ENCODE measurements at places on chromosomes 2 and 18.

GRCh38 chr2:219270055-219270372, 9.2 kb upstream of the DNAJB2 start:
- no peak for DNase-seq

DNA sequence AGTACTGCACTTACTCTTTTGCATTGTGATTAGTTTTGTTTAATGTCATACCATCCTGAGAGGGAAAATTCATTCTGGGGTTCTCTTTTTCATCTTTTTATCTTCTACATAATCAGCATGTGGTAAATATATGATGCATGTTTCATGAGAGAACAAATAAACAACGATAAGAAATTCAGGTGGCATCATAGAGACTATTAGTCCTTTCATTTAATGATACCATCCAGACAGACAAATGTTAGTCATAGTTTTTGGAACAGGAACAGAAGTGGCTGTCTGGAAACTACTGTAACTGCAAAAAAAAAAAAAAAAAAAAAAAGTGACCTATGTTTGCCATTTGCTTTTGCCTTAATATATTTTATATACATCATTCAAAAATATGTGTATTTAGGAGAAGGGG, 761.0 kb downstream of the EPHA4 start:
- no peak for DNase-seq

GRCh38 chr2:166917415-166917814, 29.1 kb downstream of the XIRP2 start:
- no peak for DNase-seq

GRCh38 chr2:13819896-13820295, 812.6 kb upstream of the LRATD1 start:
- no peak for DNase-seq

DNA sequence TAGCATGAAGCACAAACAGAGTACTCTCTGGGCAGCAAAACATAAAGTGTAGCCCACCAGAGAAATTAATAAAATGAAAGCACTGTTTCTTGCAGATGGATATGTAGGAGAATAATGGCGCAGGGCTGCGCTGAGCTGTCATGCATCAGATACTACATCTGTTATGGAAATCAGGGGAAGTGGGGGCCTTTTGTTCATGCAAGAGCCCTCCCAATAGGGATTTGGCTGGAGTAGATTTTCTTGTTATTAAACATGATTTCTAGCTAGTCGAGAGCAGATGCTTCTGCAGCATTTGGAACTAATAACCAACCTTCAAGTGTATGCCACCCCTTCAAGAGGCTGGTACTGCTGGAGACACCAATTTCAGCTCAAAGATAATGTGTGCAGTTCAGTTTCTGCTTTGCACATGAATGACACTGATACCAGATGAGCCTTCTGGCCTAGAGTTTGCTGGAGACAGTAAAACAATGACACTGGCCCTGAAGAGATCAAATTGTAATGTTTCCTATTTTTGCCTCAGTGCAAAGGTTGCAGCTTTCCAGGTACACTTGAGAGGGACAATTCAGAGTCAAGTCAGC, 58.0 kb downstream of the RND3 start:
- DNase-seq, result no peak

DNA sequence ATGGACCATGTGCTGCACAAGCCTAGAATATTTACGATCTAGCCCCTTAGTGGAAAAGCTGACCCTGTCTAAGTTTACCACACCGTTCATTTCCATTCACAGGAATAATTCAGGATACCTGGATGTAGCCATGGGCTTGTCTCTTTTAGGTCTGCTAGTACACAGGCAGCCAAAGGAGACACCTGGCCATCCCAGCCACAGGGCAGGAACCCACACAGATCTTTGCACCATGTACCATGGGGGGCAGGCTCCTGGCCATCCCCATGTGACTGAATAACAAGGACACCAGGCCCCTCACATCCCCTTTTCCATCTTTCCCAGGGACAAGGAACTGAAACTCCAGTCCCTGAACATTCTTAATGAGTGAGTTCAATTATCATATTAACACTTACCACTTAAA, 467.3 kb upstream of the MYT1L start:
- DNase-seq, result no peak

DNA sequence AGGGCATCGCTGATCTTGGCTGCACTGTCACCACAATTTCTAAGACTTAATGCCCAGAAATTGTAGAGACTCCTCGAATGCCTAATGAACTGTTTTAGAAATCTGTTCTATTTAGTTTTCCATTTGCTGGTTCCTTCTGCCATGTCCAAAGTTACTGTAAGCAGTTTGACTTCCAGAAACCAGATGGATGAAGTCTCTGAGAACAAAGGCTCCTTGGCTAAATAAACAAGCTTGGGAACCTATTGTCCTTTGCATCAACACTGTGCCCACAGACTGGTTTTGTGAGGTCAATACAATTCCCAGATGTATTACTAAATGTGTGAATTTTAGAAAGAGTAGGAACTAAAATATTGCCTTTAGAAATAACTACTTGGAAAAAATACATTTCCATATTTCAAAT, 600.2 kb downstream of the NYAP2 start:
- DNase-seq, result no peak

DNA sequence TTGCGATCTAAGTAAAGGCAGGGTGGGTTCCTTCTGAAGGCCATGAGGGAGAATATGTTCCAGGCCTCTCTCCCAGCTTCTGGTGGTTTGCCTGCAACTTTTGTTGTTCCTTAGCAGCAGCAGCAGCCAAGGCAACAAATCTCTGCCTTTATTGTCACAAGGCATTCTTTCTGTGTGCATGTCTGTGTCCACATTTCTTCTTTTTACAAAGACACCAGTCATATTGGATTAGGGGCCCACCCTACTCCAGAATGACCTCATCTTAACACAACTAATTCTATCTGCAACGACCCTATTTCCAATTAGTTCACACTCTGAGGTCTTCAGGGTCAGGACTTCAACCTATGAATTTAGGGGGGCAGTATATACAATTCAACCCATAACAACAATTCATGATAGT, 587.5 kb downstream of the XIRP2 start:
- no peak for DNase-seq

- no peak for DNase-seq
Observed at GRCh38 chr2:228535396-228535795, 353.9 kb upstream of the SPHKAP start.

GRCh38 chr18:5729983-5730699, 165.2 kb downstream of the TMEM200C start:
- no peak for DNase-seq

DNA sequence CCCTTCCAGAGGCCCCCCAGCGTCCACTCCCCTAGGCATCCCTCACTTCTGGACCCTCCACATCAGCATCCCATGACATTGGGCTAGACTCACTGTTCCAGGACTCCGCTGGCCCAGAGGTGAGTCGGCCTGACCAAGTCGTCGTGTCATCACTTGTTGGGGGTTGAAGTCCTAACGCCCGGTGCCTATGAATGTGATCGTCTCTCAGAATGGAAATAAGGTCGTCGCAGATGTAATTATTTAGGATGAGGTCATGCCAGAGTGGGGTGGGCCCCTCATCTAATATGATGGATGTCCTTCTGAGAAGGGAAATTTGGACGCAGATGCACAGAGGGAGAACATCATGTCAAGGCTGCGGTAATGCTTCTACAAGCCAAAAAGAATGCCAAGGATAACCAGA, 142.7 kb downstream of the AGAP1 start:
- DNase-seq, result no peak
